D341Med (cell line): ENCODE measurements at places on chromosomes 1 and 21.

- DNase-seq = no peak
These were observed 73.5 kb downstream of the JAK1 start for GRCh38 chr1:64892576-64893573.

GRCh38 chr1:169041366-169041765 is 65.1 kb upstream of the ATP1B1 start:
- no peak for DNase-seq

- DNase-seq = no peak
These were observed 281.3 kb upstream of the ZP4 start for GRCh38 chr1:238171985-238172384.

DNA sequence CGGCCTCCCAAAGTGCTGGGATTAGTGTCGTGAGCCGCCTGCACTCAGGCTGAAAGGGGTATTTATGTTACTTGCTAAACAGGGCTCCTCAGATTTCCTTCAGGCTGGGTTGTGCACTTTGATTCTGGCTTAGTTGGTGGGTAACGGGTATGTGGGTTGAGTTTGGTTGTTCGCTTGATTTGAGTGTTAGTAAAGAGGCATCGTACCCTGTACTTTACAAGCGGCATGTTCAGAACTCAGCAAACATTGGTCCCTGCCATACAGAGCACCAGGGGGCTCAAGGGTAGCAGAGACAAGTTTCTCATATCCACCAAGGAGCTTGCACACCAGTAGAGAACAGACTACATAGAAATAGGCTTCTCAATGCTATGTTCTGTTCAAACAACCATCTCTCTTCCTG is 147.8 kb downstream of the PGBD5 start:
- DNase-seq = no peak

GRCh38 chr21:33551664-33552063 is 8.8 kb downstream of the SON start:
- no peak for DNase-seq

DNA sequence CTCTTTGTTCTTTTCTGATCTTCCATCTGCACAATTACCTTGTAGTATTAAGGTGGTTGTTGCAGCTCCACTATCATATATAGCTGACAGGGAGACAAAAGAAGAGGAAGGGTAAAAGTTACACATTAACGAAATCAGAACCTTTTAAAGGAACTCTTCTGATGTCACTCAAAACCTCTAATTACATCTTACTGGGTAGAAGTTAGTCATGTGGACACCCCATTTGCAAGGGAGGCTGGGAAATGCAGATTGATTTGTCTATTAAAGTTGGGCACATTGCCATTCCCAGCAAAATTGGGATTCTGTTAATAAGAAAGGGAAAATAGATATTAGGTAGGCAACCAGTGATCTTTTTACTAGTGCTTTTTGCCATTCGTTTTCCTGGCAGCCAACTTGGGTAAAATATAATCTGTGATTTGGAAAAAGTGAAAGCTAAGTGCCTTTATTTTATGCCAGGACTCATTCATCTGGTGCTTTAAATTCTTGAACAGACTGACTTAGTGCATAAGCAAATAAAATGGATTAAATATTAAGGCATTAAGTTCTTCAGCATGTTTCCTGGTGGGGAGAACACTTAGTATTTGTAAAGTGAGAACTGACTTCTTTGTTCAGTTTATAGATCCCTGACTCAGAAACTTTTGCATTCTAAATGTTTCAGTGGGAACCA is 71.3 kb downstream of the DNM3 start:
- no peak for DNase-seq

GRCh38 chr21:46071082-46071481 is 26.8 kb upstream of the COL6A2 start:
- peak; percentile 13 for DNase-seq

- DNase-seq = no peak
These were observed 23.1 kb downstream of the EIF2D start for GRCh38 chr1:206589206-206589605.

- no peak for DNase-seq
These were observed 2.0 kb upstream of the NID1 start for GRCh38 chr1:236066828-236067386.

- DNase-seq = no peak
These were observed 4.2 kb upstream of the C1orf141 start for GRCh38 chr1:67138813-67139499.

- DNase-seq = no peak
These were observed 101.7 kb downstream of the HUNK start for GRCh38 chr21:31974454-31974985.

DNA sequence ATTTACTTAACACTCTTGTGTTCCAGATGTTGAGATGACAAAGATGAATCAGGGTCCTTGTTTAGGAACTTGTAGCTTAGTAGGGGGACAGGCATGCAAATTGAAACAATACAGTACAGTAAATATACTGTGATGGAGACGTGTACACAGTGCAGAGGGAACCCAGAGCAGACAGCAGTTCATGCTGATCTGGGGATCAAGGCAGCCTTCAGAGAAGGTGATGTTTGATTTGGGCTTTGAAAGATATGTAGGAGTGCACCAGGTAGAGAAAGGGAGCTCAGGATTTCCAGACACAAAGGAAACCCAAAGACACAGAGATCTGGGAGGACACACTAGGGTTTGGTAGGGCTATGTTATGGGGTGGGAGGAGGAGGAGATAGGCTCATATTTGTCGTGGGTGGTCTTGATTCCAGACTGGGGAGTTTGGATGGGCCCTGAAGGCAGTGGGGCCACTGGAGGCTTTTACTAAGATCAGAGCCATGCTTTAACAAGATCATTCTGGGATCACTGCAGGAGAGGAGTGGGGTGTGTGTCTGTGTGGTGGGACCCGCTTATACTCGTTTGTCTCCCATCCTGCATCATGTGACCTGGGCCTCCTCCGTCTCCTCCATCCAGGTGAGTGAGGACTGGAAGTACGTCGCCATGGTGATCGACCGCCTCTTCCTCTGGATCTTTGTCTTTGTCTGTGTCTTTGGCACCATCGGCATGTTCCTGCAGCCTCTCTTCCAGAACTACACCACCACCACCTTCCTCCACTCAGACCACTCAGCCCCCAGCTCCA is 7.8 kb downstream of the CHRNB2 start:
- no peak for DNase-seq

DNA sequence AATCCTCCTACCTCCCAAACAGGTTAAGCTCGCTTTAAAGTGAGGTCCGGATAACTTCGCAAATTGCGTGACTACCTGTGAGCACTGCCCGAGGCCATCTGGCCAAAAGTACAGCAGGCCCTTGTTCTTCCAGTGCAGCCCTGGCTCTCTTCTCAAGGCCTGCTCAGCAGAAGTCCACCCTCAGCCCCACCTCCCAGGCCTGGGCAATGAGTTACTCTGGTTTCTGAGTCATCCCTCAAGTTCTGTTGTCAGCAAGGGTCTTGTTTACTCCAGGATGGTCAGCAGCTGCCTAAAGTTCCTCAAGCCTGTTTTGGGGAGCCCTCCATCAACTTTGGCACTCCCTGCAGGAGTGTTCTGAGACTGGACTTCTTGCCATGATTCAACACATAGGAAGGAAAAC is 101.7 kb downstream of the BCAR3 start:
- peak; percentile 7 for DNase-seq

GRCh38 chr1:31872658-31873636 is 57.1 kb upstream of the SPOCD1 start:
- no peak for DNase-seq

DNA sequence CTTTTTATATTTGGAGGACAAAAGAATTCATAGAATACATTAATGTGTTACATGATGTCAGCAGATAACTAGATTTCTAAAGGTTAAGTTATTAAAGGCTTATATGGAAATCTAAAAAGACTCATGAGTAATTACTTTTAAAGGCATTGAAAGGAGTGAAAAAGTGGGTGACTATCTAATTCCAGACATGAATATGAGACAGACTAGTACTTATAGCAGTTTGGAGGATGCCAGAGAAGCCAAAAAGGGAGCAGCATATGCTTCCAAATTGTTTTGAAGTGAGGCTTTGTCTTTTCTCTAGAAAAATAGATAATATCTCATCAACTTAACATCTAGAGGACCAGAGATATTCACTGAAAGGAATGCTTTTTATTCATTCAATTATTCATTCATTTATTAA is 275.5 kb upstream of the CACYBP start:
- DNase-seq = no peak

DNA sequence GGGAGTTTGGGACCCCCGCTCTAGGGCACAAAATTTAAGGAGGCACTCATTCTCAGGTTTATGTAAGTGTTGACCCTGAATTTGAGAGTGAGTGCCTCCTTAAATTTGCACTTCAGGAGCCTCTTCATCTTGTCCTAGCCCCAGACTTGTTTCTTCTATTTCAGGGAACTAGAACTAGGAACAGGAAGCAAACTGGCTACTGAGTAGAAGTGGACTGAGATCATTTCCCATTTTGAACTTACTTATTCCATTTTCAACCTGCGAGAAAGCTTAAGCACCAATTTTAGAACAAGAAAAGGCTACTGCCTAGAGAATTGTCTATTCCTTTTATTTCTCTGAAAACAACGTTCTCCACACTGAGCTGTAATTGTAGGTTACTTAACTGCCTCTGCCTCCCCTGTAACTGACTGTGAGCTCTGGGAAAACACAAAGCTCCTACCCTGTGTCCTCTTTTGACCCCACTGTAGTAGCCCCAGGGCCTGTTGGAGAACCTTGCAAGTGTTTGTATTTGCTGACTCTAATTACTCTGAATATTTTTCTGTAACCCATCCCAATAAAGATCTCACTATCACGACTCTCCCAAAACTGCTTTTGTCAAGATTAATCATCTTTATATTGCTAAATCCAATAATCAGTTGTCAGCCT is 2.5 kb downstream of the PPT1 start:
- DNase-seq = no peak

DNA sequence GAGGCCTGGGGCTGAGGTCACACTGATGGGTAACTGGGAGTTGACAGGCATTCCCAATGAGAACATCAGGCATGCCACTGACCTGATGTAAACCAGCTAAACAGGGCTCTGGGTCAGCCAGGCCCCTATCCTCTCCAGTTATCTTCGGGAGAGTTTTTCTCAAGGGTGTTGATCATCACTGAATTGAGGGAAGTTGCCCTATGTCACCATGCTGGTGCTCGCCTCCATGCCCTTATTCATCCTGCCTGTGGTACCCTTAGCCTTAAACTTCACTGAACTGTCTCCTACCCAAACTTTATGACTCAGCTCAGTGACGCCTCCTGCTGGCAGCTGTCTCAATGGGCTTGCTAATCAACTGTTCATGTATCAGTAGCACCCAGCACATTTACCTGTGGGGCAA is 80.7 kb upstream of the TNR start:
- DNase-seq = peak; percentile 48
